NCI-H146 (cell line): ENCODE measurements at places on chromosomes 11 and 22.

GRCh38 chr11:130999086-130999485 lies 82.8 kb upstream of the SNX19 start:
- no peak for DNase-seq

DNA sequence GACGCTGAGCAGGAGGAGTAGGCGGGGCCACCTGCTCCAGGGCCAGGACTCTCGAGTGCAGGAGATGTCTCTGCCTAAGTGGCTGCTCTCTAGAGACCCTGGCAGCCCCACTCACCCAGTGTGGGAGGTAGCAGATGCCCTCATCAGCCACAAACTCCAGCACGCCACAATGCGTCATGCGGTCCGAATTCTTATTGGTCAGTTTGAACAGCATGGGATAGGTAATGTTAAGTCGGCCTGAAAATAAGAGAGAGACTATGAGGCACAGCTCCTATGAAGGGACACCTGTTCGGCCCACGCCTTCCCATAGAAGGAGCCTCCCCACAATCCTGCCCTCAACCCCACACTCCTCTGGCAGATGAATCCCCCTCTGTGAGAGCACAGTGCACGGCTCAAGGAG lies 7.4 kb downstream of the UFD1 start:
- DNase-seq, result no peak

DNA sequence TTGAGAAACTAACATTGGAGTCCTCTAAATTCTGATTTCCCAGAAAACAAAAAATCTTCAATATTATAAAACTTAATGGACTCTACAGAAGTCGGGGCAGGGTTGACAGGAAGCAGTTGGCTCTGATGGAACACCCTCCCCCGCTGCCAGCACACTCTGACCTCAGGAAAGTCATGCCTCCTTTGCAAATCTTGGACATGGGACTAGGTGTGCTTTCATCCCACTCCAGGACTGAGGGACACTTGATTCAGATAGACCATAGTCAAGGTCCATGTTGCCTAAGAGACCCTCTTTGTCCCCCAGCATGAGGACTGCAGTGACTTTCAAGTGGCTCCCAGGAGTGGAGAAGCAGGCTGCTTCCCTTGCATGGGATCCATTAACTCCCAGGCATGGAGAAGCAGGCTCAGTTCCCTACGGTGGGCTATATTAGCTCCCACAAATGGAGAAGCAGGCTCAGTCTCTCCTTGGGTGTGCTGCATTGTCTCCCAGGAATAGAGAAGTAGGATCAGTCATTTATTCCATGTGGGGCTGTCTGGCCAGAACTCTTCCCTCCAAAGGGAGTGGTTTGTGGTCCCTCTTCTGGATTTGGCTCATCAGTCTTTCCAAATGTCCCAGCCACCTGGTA lies 38.3 kb downstream of the C22orf31 start:
- no peak for DNase-seq

DNA sequence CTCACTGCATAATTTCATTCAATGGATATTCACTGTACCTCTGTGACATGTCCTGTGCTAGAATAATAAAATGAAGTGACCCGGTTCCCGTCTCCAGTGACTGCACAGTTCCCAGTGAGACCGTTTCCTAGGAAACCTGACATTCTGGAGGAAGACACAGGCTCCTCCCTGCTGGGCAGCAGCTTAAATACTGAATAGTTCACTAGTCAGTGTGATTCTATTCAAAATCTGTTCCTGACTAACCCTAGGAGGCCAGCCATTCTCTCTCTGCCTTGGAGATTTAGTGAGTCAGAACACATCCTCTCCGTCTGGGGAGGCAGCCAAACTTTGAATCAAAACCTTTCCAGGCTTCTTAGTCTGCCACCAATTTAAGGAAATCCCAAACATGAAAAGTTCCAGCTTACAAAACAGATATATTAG lies 11.3 kb downstream of the TRIM66 start:
- peak; percentile 77 for DNase-seq

- no peak for DNase-seq
Observed at GRCh38 chr22:49667236-49667635, 160.4 kb downstream of the BRD1 start.

- DNase-seq, result no peak
Observed at GRCh38 chr11:67492801-67493547, 10.1 kb downstream of the AIP start.

GRCh38 chr11:65377777-65378176 lies 4.7 kb downstream of the SLC25A45 start:
- no peak for DNase-seq

- DNase-seq, result no peak
Observed at GRCh38 chr11:43992834-43993637, 50.6 kb downstream of the C11orf96 start.

DNA sequence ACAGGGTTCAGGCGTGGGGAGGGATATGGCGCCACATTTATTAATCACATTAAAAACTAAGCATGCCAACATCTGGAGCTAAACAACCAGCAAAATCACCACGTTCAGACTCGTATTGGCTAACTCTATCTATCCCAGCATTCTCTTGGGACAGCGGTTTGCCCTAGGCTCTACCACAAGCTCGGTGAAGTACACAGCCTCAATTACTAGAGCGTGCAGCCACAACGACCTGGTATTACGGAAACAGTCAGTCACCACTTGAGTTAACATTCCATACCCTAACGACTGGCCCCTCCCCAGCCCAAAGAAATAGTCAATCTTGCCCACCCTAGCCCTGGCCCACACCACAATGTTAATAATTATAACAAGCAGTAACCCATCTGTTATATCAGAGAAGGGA lies 32.1 kb downstream of the APOL5 start:
- no peak for DNase-seq

DNA sequence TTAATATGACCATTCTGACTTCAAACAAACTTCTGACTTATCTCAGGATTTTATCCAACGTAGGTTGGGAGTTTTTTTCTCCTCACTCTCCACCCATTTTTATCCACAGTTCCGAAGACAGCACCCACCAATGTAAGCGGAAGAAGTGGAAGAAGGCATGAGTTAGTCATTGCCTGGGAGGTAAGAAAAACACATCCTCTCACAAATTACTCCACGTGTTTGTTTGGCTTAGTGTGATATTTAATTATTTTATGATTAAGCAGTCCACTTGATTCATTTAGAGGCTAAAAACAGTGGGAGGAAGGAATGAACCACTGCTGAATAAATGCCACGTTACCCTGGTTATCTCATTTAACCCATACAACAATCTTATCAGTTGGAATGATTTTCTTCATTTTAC lies 389.6 kb upstream of the ARHGAP42 start:
- no peak for DNase-seq

DNA sequence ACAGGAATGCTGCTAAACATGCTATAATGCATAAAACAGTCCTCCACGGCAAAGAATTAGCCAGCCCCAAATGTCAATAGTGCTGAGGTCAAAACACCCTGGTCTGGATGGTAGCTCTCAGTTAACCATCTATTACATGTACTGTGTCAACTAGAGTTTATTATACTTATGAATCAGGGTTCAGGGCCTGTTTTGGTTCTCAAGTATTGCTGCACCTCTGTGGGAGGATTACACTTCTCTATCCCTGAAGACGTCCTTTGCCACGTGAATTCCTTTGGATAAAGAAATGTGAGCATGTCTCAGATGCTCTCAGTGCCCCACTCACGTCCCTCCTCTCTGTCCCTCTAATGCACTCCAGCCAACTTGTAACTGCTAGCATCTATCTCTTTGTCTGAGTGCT lies 53.4 kb downstream of the SLC1A2 start:
- DNase-seq, result no peak

DNA sequence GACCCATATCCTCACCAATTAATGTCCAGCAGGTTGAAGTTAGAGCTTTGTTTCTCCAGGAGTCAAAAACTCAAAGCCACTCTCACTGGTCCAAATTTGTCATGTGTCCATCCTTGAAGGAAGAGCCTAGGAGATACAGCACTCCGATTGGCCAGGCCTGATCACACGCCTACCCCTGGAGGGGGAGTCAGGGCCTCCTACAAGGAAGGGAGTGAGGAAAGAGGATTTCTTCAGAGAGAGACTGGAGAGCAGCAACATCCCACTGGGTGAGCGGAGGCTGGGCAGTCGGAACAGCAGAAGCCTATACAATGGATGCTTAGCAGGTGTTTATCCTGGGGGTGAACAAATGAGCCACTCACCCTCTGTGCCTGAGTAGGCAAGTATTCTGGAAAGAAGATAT lies 113.9 kb downstream of the TRIM29 start:
- no peak for DNase-seq

DNA sequence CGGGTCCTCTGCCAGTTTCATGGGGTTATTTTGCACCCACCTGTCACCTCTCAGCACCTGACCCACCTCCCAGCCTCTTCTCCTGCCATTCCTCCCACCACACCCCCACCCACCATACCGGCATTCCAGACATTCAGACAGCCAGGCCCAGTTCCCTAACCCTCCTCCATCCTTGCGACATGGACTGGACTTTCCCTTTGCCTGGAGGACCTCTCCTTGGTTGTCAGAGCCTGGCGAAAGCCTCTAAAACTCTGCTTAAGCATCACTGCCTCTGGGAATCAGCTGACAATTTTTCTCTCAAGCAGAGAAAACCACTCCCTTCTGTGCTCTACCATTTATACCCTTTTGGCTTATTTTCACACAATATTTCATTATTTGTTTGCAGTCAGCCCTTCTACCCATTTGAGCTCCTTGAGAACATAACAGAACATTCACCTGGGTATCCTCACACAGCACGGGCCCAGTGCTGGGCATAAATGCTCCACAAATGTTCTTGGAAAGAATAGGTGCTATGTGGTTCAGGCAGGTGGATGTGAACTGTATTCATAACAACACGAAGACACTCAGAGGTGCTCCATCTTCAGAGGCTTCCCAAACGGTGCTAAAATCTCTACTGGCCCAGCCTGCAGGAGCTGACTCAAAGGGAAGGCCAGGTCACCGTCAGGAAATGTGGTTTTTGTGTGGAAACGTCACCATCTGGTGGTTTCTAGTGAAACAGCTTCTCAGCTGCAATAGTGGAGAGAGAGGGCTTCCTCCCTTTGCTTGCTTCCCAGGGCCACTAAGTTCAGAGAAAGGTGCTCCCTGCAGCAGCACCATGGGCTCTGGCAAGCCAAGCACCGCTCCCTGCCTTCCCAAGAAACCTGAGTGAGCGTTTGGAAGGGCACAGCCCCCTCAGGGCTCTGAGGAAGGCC lies 10.4 kb downstream of the SPATA19 start:
- DNase-seq, result peak; percentile 33
